ENCODE measurements at places on chromosomes 16 and 17. TPM values are rescaled to one million over a fixed set of nuclear protein-coding genes. Genes with fewer than 3 reads are reported as not detected.

The TGFB1I1 gene
- total RNA-seq, result 0.24 TPM

The HBM gene
- not detected for total RNA-seq

DNA sequence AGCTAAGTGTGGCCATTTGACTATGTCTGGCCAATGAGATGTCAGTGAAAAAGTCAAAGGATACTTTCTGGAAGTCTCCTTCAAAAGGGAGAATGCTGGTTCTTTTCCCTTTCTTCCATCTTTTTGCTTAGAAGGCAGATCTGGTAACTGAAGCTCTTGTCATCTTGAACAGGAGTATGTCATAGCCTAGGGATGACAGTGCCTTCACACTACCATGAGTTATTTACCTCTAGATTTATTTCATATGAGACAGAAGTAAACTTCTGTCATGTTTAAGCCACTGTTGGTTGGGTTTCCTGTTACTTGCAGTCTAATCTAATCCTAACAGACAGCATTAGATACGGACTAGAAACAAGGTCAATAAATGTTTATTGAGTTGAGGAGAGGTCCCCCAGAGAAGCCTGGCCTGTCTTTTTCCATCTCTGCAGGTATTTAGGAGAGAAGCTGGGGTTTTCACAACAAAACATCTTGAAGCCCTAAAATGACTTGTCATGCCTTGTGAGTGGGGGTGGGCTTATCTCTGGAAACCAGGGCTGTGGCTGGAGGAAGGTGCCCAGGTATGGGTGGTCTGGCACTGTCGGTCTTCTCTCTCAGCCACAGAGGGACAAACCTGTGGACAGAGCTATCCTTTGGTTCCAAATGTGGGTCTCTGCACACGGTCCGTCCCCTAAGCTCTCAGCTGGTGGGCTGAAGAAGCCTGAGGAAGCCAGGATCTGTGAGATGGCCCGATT is 28.5 kb downstream of the TMEM98 start:
- H3K27me3 ChIP-seq, result no peaks in the 10 kb centered on the region
- H3K4me3 ChIP-seq, result no peak overlapping the region
- DNase-seq, result no peak
- no peak overlapping the region for H3K27ac ChIP-seq
- no peaks in the 10 kb centered on the region for H3K4me1 ChIP-seq

DNA sequence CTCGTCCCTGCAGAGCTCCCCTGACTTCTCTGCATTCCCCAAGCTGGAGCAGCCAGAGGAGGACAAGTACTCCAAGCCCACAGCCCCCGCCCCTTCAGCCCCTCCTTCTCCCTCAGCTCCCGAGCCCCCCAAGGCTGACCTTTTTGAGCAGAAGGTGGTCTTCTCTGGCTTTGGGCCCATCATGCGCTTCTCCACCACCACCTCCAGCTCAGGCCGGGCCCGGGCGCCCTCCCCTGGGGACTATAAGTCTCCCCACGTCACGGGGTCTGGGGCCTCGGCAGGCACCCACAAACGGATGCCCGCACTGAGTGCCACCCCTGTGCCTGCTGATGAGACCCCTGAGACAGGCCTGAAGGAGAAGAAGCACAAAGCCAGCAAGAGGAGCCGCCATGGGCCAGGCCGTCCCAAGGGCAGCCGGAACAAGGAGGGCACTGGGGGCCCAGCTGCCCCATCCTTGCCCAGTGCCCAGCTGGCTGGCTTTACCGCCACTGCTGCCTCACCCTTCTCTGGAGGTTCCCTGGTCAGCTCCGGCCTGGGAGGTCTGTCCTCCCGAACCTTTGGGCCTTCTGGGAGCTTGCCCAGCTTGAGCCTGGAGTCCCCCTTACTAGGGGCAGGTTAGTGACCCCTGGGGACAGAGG is 11.4 kb downstream of the MLLT6 start:
- H3K27me3 ChIP-seq, result no peaks in the 10 kb centered on the region
- no peak for DNase-seq
- H3K4me1 ChIP-seq, result peaks cover 10% of the 10 kb centered on the region

DNA sequence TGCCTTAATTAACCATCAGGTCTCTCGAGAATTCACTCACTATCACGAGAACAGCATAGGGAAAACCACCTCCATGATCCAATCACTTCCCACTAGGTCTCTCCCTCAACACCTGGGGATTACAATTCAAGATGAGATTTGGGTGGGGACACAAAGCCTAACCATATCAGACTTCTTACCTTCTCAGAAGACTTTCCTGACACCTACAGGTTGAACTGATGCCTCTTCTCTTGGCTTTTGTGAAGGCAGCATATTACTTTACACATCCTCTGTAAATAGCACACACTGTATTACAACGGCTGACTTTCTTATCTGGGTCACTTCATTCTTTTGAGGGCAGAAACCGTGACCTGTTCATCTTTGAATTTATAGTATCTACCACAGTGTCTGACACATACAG is 23.6 kb downstream of the BMERB1 start:
- H3K36me3 ChIP-seq, result no peaks in the 10 kb centered on the region
- H3K4me1 ChIP-seq, result no peaks in the 10 kb centered on the region
- no peak overlapping the region for H3K27ac ChIP-seq
